Activated CD4-positive, CD25-positive, alpha-beta regulatory T cell (primary cell): ENCODE measurements at places on chromosomes 5 and 9.
A peak's percentile ranks its signal among the peaks of the same experiment; 100 is the strongest.

DNA sequence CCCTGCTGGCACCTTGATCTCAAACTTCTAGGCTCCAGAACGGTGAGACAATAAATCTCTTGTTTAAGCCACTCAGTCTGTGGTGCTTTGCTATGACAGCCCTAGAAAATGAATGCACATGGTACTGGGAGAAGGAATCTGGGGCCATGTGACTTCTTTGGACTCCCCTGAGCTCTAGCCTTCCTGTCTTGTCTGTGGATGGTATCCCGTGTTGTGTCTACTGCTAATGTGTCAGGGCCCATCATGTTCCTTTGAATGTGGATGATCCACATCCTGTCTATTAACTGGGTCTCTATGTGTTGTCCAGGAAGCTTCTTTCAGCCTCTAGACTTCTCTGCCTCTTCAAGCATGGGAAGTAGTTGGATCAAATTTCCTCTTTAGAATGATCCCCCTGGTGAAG, 25.1 kb downstream of the IL7R start:
- DNase-seq: no peak

DNA sequence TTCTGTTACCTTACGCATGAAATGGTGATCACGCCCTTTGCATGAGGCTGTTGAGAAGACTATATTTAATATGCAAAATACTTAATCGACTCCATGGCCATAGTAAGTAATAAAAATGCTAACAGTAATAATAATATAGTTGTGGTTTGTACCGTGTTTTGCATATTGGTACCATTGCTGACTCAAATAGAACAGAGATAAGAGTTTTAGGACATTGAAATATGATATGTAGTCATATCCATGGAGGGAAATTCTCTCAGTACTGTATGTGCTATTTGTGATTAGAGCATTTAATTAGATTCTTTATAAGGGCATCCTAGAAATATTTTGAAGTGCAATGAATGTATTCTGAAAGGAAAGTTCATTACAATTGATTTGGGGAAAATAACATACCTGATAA, 41.9 kb downstream of the CFAP90 start:
- no peak for DNase-seq

- no peak for DNase-seq
Observed at GRCh38 chr5:117058740-117059139, 484.1 kb upstream of the SEMA6A start.

GRCh38 chr9:69874301-69875060, 53.9 kb downstream of the CFAP95 start:
- no peak for DNase-seq

- DNase-seq: no peak
Observed at GRCh38 chr9:22990349-22990748, 543.7 kb downstream of the DMRTA1 start.

- no peak for DNase-seq
Observed at GRCh38 chr9:95498641-95499040, 18.1 kb downstream of the PTCH1 start.

DNA sequence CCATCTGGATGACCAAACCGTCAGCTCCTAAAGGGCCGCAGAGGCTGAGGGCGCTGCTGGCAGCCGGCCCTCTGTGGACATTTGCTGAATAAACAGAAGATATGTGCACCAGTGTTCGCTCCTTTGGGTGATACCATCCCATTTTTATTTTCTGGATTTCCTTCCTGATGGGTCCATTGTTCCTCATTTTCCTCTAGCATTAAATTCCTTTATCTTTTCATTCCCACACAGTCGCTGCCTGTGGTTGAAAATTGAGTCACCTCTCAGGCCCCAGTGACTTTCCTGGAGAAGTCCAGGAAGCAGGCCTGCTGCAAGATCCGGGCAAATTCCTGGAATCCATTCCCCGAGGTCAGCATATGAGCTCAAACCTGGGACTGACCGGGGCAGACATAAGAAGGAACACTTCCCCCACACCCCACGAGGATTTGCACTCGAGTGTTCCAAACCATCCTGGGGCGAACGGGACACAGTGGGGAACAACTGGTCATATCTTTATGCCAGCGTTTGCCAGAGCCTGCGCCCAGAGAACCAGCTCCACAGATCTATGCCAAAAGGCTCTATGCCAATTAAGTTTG, 86.7 kb upstream of the PCA3 start:
- no peak for DNase-seq

GRCh38 chr5:40258222-40258621, 421.5 kb upstream of the PTGER4 start:
- no peak for DNase-seq

GRCh38 chr5:11054014-11054413, 293.0 kb upstream of the DAP start:
- DNase-seq: no peak

DNA sequence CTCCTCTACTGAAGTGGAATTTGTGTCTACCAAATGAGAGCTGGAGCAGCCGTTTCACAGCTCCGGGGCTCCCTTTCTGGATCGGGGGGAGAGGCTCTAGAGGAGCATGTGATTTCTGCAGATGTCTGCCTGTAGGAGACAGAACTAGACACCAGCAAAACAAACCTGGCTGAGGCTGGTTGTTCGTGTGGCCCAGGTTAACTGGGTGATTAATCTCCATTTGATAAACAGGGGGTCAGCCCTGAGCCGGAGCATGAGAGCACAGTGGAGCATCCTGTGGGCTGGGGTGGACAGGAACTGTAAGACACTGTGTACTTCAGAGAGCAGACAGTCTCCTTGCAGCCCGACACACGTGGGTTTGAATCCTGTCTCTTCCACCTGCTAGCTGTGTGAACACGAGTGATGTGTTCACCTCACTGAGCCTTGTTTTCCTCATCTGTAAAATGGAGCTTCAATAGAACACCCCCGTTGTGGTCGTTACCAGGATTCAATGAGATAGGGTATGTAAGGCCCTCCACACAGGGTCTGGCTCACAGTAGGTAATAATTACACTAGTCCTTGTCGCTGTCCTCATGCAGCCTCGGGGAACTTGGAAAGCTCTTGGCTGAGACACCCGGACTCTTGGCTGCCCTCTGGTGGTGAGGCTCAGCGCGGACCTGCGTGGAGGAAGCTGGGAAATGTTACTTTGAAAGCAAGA, 12.9 kb downstream of the CXCL14 start:
- DNase-seq: peak; percentile 48

- DNase-seq: no peak
Observed at GRCh38 chr5:151721087-151721646, 34.5 kb upstream of the SPARC start.

GRCh38 chr9:137305798-137306065, 3.7 kb upstream of the NRARP start:
- DNase-seq: no peak

DNA sequence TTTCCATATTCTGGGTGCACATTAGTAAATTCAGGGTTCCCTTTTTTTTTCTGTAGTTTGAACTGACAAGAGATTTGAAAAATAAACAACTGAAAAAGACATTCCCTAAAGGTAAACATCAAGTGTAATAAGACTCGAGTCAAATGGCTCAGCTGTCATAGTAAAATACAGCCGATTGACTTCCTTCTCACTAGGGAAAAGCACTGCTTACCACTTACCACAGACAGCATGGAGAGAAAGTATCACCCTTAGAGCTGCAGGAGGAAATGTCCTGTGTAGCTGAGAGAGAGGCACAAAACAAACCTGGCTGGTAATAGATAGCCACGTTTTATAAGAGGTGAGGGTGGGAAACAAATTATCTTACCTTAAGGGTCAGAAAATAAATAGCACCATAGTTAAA, 12.1 kb upstream of the DMAC1 start:
- no peak for DNase-seq

GRCh38 chr5:65013166-65013565, 244.4 kb downstream of the CWC27 start:
- DNase-seq: no peak

- DNase-seq: no peak
Observed at GRCh38 chr5:41966401-41967105, 41.5 kb downstream of the FBXO4 start.

DNA sequence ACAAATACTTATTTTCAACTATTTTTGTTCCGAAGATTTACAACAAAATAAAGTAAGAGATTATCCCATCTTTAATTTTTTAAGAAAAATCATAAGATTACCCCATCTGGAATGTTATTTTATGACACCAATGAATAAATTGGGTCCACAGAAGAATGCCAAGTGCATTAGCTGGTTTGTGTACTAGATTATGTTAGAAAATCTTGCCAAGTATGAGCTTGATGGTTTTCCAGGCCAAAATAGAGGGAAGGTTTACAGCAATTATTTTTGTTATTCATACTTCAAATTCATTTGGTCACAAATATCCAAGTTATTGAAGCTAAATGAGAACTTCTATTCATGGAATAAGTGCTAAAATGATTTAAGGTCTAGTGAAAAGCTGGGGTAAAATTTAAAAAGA, 109.4 kb upstream of the DMRTA1 start:
- no peak for DNase-seq

DNA sequence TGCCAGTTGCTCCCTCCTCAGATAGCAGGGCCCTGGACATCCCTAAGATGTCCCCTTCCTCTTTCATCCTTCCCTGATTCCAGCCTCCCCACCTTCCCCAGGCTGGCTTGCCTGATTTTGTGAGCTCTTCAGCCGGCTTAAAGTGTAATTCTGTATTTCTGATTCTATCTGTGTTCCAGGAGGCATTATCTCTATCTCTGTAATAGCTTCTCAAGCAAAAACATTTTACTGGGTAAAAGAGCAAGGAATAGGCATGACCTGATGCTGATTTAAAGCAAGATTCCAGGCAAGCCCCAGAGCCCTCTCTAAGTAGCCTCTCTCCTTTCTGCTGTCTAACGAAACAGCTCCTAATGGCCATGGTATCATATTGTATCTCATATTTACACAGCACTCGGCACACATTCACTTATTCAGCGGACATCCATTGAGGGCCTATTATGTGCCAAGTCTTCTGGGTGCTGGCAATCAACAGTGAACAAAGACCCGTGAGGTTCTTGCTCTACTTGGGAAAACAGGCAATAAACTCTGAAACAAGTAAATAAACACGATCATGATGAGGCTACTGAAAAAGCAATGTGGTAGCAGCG, 100.9 kb upstream of the MSX2 start:
- no peak for DNase-seq

GRCh38 chr9:80934095-80934494, 755.3 kb downstream of the TLE1 start:
- no peak for DNase-seq

- DNase-seq: peak; percentile 65
Observed at GRCh38 chr5:43041669-43042175, 1.6 kb upstream of the ANXA2R start.

DNA sequence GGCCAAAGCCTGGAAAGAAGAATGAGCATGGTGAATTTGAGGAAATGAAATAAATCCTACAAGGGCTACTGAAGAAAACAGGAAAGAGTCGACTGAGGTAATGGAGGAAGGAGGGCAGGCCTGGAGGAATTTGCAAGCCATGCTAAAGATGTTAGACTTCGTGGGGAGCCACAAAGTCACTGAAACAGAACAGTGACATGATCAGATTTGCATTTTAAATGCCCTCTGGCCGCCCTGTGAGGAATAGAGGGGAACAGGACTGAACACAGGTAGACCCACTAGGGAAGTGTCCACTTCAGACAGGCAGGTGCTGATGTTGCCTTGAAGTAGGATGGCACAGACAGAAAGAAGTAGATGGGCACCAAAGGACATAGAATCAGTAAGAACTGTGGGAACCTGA, 42.8 kb upstream of the RLN1 start:
- no peak for DNase-seq

GRCh38 chr9:119955276-119955675, 586.0 kb upstream of the BRINP1 start:
- DNase-seq: no peak
